ENCODE measurements at places on chromosomes 5 and 9.

DNA sequence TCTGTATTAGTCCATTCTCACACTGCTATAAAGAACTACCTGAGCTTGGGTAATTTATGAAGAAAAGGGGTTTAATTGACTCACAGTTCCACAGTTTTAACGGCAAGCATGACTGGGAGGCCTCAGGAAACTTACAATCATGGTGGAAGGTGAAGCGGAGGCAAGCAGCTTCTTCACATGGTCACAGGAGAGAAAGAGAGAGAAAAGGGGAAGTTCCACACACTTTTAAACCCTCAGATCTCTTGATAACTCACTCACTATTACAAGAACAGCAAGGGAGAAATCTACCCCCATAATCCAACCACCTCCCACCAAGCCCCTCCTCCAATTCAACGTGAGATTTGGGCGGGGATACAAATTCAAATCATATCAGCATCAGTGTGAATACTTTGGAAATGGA, 133.4 kb upstream of the SLC30A5 start:
- DNase-seq: no peak

GRCh38 chr5:35518104-35518503, 99.6 kb upstream of the SPEF2 start:
- DNase-seq: no peak

- DNase-seq: no peak
Observed at GRCh38 chr9:105098370-105098769, 146.1 kb upstream of the SLC44A1 start.

- DNase-seq: peak; percentile 77
Observed at GRCh38 chr5:80967500-80968181, 7.5 kb downstream of the RASGRF2 start.

DNA sequence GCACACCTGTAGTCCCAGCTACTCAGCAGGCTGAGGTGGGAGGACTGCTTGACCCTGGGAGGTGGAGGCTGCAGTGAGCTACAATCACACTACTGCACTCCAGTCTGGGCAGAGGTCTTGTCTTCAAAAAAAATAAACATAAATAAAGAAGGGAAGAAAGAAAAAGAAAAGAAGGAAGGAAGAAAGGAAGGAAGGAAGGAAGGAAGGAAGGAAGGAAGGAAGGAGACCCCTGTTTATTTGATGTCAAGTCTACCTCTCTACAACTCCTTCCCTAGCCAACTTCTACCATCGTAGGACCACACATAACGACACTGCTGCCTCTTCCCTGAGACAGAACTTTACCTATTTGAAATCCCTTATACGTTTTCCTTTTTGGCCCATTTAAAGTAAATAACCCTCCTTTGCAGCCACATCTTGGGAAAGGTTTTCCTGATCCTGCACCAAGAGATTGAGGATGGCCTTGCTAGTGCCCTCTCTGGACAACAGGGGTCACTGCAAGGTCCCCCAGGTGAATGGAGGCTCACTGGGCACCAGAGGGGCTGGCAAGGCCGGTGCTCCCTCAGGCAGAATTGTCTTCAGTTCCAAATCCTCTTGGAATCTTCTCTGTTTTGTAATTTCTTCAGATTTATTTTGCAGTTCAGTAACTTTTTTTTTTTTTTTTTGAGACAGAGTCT, 10.5 kb downstream of the RPS14 start:
- no peak for DNase-seq

GRCh38 chr9:125183054-125183453, 6.5 kb downstream of the PPP6C start:
- no peak for DNase-seq

GRCh38 chr5:124951661-124952060, 205.2 kb upstream of the ZNF608 start:
- no peak for DNase-seq

- DNase-seq: no peak
Observed at GRCh38 chr9:129458155-129458661, 162.7 kb downstream of the C9orf50 start.

- no peak for DNase-seq
Observed at GRCh38 chr5:175466700-175467318, 11.6 kb upstream of the SFXN1 start.

DNA sequence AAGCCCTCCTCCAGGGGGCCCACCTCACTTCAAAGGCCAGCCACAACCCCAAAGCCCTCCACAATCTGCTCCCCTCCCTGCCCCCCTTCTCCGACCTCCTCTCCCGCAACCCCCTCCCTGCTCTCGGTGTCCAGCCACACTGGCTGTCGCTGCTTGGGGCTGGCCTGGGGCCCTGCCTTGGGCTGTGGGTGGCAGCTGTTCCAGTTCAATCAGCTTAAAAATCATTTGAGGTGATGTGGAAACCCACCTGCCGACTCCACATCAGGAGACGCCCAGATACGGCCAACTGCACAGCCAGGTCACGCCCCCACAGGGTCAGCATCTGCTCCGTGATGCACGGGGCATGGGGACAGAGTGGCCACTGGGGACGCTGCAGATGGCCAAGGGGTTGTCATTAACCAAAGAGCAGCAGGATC, 107.0 kb upstream of the MVB12B start:
- no peak for DNase-seq

DNA sequence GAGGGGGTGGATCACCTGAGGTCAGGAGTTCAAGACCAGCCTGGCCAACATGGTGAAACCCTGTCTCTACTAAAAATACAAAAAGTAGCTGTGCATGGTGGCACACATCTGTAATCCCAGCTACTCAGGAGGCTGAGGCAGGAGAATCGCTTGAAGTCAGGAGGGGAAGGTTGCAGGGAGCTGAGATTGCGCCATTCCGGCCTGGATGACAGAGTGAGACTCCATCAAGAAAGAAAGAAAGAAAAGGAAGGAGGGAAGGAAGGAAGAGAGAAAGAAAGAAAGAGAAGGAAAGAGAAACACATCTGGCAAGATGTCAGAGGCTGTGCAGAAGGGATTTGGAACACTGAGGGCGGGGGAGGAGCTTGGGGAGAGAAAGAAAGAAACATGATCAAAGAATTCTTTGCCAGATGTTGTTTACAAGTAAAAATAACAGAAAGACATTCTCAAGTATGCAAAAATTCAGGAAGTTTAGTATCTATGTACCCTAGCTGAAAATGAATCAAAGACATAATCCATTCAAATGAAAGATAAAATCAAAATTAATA, 93.7 kb downstream of the AK8 start:
- DNase-seq: no peak

DNA sequence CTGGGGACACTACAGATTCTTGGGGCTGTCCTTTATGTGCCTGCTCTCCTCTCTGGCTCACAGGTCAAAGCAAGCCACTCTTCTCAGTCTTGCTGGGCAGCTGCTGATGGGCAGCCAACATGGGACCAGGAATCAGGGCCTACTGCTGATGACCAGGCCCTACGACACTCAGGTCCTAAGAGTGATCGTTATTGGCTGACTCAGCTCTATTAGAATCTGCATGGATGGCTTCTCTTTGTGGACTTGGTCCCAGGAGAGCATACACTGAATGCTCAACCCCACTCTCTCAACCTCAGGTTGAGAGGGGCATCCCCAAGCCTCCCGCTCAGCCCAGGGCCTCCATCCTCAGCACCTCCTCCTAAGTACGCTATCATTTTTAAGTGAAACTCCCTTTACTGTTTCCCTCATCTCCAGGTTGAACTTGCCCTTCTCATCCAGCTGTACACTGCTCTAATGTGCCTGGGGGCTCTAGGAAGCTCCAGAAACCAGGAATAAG, 250.8 kb upstream of the PANK3 start:
- DNase-seq: no peak

DNA sequence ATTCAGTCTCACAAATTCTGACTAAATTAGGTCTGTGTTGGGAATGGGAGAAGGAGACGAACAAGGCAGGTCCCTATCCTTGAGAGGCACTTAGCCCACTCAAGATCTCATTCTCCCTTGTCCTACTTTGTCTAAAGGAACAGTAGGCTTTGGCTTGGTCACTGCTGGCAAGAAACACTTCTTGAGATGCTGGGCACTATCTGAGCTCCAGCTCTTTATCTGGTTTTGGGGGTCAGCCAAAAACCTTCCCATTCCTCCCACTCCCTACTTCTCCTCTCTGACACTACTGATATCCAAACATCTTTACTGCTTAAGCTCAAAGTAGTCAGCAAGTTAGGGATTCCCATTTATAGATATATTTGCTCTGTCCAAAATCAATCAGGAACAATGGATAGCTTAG, 155.2 kb downstream of the MAPKAP1 start:
- no peak for DNase-seq

DNA sequence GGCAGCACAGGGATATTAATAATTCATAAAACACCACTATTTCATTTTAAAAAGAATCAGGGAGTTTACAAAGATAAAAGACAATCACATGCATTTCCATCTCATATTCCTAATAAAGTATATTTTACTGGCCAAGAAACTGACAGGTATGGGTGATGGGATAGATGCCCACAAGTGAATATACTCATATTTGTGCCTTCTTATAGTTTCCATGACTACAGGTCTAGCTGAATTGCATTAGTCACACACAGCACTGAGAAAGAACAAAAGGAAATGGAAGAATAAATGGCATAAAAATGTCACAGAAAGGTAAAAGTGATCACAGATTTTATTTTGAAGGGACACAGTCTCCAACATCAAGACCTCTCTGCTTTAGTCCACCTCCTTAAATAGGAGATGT, 193.5 kb downstream of the PLK2 start:
- no peak for DNase-seq

DNA sequence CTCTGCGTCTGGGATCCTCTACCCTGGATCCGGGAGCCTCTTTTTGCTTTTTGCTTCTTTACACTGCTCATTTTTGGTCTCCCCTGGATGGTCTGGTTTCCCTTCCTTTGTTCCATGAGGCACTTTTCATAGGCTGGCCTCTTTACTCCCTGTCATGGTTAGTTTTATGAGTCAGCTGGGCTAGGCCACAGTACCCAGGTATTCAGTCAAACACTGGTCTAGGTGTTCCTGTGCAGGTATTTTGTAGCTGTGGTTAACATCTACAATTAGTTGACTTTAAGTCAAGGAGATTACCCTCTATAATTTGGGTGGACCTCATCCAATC, 17.5 kb downstream of the ANKRD33B start:
- DNase-seq: no peak

- no peak for DNase-seq
Observed at GRCh38 chr5:81147011-81147885, 85.9 kb upstream of the CKMT2 start.

DNA sequence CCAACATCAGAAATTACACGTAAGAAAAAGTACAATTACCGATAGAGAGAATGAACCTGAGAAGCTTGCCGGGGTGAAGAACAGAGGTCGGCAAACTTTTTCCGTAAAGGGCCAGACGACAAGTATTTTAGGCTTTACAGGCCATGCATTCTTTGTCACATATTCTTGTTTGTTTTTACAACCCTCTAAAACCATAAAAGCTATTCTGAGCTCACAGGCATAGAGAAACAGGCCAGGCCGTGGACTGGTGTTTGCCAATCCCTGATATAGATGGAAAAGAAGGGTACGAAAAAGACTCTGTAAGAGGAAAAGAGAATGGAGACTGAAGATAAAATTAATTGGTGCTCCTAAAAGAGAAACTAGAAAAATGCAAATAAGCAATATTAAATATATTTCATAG, 15.4 kb downstream of the SFXN1 start:
- no peak for DNase-seq

- no peak for DNase-seq
Observed at GRCh38 chr5:25451294-25451693, 806.5 kb upstream of the CDH10 start.

- DNase-seq: no peak
Observed at GRCh38 chr5:175873088-175873454, 1.7 kb downstream of the CPLX2 start.

DNA sequence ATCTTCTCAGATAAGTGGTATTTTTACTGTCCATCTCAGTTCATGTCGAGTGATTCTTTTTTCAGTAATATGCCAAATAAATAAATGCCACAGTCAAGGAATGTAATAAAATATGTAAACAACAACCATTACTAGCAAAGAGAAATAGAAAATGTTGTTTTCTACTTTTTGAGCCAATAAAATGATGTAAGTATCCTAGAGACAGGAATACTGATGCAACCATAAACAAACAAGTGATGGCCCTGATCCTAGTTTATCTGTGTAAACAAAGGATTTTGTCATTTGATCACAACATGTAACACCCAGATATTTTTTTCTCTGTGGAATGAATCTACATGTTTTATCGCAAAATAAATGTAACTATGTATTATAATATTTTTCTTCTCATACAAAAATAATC, 1852.8 kb downstream of the EFNA5 start:
- DNase-seq: peak; percentile 10

- DNase-seq: no peak
Observed at GRCh38 chr9:88775559-88775958, 215.7 kb upstream of the S1PR3 start.

GRCh38 chr5:78268356-78268755, 26.1 kb downstream of the AP3B1 start:
- no peak for DNase-seq

- no peak for DNase-seq
Observed at GRCh38 chr5:81835814-81836367, 85.0 kb upstream of the SSBP2 start.

DNA sequence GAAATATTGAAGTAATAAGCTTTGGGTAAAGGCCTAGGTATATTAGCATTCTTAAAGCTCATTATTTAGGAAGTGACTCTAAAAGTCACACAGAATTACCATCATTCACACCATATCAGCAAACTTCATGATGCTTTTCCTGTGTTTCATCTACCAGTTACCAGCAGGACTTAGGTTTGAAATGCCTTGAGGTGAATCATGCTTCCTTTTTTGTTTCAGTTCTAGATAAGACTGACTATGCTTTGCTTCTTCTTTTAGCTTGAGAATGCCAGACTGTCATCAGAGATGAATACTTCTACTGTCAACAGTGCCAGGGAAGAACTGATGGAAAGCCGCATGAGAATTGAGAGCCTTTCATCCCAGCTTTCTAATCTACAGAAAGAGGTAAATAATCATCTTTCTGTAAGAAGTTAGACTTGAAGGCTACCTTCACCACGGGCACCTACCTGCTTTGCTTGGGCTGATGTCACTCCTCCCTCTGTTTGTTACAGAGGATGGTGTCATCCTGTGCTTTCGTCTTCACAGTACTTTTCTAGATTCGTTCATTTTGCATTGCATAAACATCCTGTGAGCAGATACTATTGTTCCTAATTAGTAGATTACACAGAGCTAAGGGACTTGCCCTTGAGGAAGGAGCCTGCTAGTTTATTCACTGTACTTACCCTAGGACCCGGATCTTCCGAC, 34.7 kb downstream of the LMNB1 start:
- DNase-seq: no peak

GRCh38 chr9:132094314-132094791, 14.7 kb upstream of the MED27 start:
- DNase-seq: peak; percentile 73

DNA sequence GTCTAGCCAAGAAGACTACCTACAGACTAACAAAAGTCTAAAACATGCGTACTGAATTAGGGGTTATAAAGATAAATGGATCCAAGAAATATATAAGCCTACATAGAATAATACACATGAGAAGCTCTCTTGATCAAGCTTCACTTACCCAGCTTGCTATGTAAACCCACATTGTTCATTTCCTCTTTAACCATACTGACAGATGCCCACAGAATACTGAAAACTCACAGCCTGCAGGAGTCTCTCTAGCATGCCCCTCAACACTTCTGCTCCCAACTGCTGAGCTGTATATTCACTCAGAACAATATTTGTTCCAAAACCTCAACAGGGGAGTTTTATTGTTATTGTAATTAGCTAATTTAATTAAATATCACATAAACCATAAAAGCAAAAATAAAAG, 52.4 kb downstream of the RFX3 start:
- no peak for DNase-seq

GRCh38 chr9:112380102-112380824, at the start of gene HSDL2:
Gene HSDL2, plus strand, starts transcription at chr9:112380108. Its CDS starts 56 bp downstream, at chr9:112380164.
- no peak for DNase-seq

GRCh38 chr9:120175031-120175430, 404.9 kb downstream of the CDK5RAP2 start:
- no peak for DNase-seq

GRCh38 chr5:65125591-65126541, 355.9 kb downstream of the ADAMTS6 start:
- DNase-seq: no peak
